ENCODE measurements at places on chromosomes 7 and 10.
A peak's percentile ranks its signal among the peaks of the same experiment; 100 is the strongest.

DNA sequence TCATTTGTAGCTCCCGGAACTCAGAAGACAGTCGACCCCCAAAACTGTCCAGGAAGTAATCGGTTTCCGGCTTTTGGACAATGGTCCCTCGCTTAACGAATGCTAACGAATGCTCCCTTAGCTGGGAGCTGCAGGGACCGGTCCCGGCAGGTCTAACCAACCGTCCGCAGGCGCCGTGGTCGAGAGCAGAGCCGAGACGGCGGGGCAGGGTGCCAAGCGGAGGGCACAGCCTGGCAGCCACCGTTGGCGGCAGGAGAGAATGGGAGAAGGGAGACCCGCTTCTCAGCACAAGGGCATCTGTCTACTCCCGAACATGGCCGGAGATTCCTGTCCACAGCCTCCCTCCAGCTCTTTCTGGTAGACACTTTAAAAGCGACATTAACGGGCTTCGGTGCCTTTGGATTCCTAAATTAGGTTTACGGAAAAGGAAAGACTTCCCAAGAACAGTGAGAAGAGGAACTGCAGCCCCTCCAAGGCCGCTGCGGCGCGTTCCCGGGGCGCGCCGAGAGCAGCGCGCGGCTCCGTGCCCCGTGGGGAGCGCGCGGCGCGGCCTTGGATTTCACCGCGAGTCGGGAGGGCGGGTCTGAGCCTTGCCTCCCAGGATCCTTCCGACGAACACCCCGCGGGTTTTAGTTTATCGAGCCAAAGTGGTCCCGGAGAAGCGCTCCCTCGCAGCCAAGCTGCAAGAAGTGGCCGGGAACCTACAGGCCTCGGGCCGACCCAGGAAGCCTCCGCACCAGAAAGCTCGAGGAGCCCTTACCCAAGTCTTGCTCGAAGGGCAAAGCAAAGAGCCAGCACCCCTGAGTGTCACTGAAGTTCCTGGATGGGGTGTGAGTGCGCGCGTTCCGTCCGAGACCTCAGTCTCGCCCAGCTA lies 3.6 kb upstream of the TBX20 start:
- no peak for DNase-seq

GRCh38 chr7:156732091-156732625 lies 91.6 kb downstream of the RNF32 start:
- no peak for DNase-seq

DNA sequence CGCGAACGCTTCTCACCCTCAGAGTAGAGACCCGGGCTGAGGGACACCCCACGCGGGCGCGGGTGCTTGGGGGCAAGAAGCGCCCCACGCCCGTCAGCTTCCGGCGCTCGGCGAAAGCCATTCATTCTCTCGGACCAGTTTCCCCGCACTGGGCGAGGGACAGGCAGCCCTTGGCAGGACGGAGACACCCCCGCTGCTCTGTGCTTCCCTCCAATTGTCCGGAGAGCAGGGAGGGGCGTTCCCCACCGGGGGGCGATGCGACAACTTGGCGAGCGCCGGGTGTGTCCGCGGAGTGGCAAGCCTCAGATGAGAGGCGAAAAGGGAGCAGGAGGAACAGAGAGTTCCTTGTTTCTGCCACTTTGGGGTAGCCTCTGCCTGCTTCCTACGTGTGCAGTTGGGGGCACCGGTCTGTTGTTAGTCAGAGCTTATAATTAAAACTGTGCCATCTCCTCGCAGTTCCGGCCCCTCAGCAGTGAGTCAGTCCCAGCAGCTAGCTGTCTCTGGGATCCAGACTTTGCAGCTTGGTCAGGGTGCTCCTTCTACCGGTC lies 1.7 kb downstream of the GPR158 start:
- DNase-seq: no peak

DNA sequence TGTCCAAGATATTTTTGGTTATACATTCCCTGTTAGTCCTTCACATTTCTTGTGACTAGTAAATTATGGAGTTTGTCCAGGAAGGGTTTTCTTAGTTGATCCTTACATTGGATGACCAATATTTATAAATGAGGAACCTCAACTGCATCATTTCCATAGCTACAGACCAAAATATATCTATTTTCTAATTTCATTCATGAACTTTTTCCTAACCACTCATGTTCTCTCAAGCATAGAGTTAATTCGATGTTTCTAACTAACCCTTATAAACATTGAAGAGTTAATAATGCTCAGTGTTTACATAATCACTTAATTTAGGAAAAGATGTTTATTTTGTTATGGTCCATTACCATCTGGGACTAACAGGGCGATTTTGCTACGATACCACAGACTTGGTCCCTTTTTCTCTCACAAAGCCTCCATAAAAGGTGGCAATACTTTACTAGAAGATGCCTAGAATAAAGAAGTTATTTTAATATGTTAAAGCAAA lies 591.0 kb downstream of the MAGI2 start:
- no peak for DNase-seq

DNA sequence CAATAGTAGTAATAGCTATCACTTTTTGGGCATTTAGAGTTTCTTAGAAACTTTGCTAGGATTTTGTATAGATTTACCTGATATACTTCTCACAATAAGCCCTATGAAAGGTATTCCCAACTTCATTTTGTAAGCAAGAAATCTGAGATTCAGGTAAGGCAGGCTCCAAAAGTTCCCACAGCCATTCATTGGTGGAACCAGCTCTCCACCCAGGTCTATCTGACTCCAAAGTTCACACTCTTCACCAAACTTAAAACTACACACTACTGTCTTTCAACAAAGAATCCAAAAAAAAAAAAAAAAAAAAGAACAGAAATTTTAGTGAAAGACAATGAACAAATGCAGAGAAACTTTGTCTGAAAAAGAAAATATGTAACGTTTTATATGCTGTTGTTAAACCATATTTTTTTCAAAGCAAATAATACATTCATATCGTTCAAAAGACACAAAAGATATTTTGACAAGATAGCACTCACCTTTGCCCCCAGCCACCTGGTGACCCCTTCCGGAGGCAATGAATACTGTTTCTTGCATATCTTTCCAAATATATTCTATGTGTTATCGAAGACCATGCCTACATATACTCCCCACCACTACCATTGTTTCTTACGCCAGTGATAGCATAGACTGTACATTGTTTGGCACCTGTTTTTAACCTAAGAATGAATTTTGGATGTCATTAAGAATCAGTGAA lies 108.2 kb downstream of the C1GALT1 start:
- no peak for DNase-seq

DNA sequence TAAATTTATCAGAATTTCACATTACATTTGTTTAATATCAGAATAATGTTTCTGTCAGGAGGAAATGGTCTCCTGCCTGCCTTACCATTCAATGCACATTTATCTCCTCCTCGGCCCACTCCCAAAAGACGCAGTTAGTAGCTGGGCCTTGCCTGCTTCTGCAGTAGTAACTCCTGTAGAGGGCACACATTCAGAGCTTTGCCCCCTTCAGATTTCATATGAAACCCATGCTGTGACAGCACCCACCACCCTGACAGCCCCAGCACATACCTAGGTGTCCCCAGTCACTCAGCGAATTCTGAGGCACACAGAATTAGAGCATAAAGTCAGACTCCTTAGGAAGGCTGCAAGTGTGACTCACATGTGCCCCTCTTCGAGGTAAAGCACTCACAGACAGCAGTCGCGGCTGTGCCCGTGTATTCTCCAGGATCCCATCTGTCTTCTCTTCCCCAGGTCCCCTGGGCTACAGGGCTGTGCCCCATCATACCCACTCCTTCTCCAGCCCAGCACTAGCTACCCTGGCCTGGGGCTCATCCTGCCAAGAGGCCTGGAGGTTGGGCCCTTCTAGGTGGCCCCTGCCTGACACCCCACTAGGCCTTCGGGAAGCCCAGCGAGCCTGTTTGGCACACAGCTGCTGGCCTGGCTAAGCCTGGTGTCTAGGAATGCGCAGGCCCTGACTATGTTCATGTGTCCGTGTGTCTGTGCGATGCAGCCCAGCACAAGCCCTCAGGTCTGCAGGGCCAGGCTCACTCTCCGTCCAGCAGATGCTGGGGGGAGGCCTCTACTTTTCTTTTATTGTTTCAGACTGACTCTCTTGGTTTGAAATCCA lies 4.7 kb upstream of the DEPP1 start:
- no peak for DNase-seq

- no peak for DNase-seq
Observed at GRCh38 chr10:43136995-43137716, 1.1 kb upstream of the CSGALNACT2 start.

DNA sequence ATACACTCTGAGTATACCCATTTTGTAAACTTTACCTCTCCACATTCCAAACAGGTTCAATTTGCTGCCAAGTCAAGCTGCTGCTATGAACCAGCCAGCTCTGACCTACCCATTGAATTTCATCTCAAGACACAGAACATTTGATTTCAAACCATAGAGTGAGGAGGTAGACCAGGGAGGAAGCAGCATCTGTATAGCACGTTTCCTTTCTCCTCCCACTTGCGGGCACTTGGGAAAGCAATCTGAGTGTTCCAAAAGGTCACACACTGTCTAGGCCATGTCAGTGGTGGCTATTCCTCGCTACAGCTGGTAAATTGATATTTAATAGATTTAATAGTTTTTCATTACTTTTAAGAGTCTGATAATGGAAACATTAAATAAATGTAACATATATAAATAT lies 147.8 kb upstream of the EEPD1 start:
- DNase-seq: no peak

DNA sequence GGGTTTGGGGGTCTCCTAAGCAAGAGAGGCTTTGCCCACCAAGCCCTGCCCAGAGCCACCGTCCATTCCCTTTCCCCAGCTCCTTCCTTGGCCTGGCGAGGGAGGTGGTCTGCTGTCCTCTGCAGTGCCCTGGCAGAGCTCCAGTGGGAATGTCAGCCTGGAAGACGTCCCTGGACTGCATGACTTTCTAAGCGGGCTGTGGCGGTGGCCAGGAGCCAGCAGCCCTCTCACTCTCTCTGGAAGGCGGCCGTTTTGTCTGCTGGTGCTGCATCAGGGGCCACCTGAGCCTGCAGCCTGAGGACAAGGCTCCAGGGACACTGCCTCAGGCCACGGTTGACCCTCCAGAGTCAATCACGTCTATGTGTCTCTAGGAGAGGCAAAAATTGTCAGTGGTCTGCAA lies 271.0 kb downstream of the SKAP2 start:
- no peak for DNase-seq

DNA sequence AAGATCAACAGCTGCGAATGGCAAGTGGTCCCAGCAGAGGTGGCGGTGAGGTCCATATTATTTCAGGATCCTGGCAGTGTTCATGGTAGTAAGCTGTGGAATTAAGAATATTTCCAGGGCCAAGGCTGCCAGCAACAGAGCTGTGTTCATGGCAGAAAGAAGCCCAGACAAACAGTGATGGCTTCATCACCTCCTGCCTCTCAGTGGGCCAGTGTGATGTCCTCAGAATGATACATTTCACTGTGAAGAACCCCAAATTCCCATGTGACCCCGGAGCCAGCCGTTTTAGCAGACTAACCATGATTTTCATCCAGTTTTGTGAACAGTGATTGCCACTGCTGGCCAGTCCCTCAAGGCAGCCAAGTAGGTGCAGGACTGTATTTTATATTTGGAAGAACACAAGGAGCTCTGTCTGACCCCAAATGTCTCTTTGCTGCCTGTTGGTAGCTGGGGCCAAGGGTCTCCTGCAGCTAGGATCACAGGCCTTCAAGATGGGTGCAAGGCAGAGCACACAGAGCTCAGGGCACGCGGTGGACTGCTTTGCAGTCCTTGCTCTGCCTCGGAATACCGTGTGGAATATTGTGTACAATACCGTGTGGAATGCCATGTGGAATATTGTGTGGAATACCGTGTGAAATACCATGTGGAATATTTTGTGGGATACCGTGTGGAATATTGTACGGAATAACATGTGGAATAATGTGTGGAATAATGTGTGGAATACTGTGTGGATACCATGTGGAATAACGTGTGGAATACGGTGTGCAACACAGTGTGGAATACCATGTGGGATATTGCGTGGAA lies 132.3 kb upstream of the CHST15 start:
- no peak for DNase-seq

- no peak for DNase-seq
Observed at GRCh38 chr10:16519908-16520861, 1.5 kb downstream of the C1QL3 start.

DNA sequence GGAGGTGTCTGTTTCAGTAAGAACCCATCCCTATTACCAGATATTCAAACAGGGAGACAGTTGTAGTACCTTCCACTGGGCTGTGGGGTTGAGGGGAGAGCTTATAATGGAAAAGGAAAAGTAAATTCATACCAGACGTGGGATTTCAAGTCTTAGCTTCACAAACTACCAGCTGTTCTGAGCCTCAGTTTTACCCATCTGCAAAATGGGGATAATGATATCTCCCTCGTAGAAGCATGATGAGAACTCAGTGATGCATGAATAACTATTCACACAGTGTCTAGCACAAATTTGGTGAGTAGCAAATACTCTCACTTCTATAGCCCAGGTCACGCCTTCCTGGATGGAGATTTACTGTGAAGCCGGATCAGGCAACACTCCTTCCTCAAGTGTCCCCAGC lies 29.1 kb upstream of the IKZF1 start:
- no peak for DNase-seq

GRCh38 chr7:116631676-116632075 lies 40.3 kb upstream of the MET start:
- no peak for DNase-seq

GRCh38 chr7:139887992-139888481 lies 59.0 kb downstream of the TBXAS1 start:
- DNase-seq: peak; percentile 36

DNA sequence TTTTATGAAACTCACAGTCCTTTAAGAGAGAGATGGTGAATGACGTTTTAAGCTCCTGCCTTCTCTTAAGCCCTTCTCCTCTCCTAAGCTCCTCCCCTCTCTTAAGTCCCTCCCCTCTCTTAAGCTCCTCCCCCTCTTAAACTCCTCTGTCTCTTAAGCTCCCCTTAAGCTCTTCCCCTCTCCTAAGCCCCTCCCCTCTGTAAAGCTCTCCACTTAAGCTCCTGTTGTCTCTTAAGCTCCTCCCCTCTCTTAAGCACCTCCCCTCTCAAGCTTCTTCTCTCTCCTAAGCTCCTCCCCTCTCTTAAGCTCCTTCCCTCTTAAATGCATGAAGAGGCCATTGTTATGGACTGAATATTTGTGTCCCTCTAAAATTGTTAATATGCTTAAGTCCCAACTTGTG lies 1180.6 kb upstream of the AUTS2 start:
- no peak for DNase-seq

- no peak for DNase-seq
Observed at GRCh38 chr10:44947371-44948152, 12.0 kb upstream of the RASSF4 start.

DNA sequence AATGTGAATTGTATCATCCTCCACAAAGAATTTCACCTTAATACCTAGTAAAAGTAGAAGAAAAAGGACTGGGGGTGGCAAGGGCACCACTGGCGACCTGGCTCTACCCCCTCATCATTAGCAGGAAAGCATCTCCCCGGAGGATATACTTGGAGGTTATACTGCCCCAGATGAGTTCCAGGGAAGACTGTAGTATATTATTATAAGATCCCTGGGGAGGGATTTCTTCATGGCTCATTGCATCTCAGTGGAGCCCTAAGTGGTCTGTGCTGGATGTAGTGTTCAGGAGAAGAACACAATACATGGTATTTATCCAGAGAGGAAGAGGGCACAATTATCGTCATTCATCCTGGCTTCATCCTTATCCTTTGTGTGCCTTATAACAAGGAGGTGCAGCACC lies 14.2 kb upstream of the DYNC1I1 start:
- no peak for DNase-seq

GRCh38 chr7:83546586-83546985 lies 102.4 kb downstream of the SEMA3E start:
- DNase-seq: no peak

- DNase-seq: peak; percentile 27
Observed at GRCh38 chr10:49509771-49510303, 29.1 kb downstream of the ERCC6 start.

GRCh38 chr7:117937049-117937752 lies 64.0 kb upstream of the CTTNBP2 start:
- no peak for DNase-seq
